Stimulated activated CD8-positive, alpha-beta memory T cell treated with anti-CD3 and anti-CD28 coated beads, Interleukin-2, amount 100 ng/mL, for 48 hours (primary cell): ENCODE measurements at places on chromosomes 5 and 9.

- DNase-seq: no peak
These were observed 22.3 kb upstream of the LMNB1 start for GRCh38 chr5:126754609-126755008.

GRCh38 chr5:37568893-37569292, 189.8 kb downstream of the WDR70 start:
- no peak for DNase-seq

GRCh38 chr5:91311697-91312501, 71.2 kb downstream of the ARRDC3 start:
- peak; percentile 50 for DNase-seq

- no peak for DNase-seq
These were observed 137.7 kb downstream of the SPATA31D1 start for GRCh38 chr9:82126256-82126655.

GRCh38 chr9:31597977-31598376, 786.5 kb upstream of the ACO1 start:
- DNase-seq: no peak

- no peak for DNase-seq
These were observed 131.3 kb downstream of the SEC61B start for GRCh38 chr9:99353408-99353807.
